ENCODE measurements at places on chromosomes 2 and 18. TPM values are rescaled to one million over a fixed set of nuclear protein-coding genes. Genes with fewer than 3 reads are reported as not detected.

The REG3G gene
- polyA plus RNA-seq: not detected

GRCh38 chr2:186919296-186919695 is 70.3 kb upstream of the ZSWIM2 start:
- H3K27ac ChIP-seq: no peak overlapping the region
- no peak overlapping the region for H3K4me3 ChIP-seq
- H3K36me3 ChIP-seq: no peaks in the 10 kb centered on the region
- H3K4me1 ChIP-seq: no peaks in the 10 kb centered on the region

DNA sequence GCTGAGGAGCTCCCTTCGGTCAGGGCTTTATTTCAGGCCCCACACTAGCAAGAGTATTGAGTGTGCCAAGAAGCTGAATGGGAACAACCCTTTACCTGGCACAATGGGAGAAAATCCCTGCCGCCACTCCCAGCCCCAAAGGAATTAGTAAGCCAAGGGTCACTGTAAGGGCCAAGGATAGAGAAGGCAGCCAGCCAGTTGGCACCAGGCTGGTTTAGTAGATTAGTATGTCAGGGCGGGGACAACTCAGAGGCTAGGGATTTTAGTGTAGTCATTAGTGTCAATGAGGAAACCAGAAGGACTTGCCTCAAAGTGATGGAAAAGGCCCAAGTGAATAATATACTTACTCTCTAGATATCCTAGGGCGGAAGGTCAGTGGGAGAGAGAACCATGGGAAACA is 34.9 kb upstream of the CYP26B1 start:
- DNase-seq: no peak
- no peak overlapping the region for H3K27ac ChIP-seq
- H3K27me3 ChIP-seq: no peaks in the 10 kb centered on the region
- H3K4me1 ChIP-seq: no peaks in the 10 kb centered on the region
- peaks cover 19% of the 10 kb centered on the region for H3K36me3 ChIP-seq

DNA sequence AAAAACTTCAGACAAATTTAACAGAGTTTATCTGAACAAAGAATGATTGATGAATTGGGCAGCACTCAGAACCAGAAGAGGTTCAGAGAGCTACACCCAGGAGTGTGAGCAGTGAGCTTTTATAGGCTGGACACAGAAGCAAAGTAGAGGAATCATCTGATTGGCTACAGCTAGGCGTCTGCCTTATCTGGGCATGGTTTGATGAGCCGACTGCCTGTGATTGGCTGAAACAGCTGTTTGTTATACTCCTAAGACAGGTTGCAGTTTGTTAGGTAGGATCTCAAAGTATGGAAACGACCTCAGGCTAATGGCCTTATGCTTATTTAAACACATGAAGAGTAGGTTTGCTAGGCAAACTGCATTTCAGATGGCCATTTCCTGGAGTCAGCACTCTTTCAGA is 188.9 kb downstream of the MYO1B start:
- peaks cover 4% of the 10 kb centered on the region for H3K4me1 ChIP-seq
- H3K36me3 ChIP-seq: no peaks in the 10 kb centered on the region
- no peak for DNase-seq
- H3K27ac ChIP-seq: no peak overlapping the region
- no peak overlapping the region for H3K4me3 ChIP-seq
- no peaks in the 10 kb centered on the region for H3K27me3 ChIP-seq

DNA sequence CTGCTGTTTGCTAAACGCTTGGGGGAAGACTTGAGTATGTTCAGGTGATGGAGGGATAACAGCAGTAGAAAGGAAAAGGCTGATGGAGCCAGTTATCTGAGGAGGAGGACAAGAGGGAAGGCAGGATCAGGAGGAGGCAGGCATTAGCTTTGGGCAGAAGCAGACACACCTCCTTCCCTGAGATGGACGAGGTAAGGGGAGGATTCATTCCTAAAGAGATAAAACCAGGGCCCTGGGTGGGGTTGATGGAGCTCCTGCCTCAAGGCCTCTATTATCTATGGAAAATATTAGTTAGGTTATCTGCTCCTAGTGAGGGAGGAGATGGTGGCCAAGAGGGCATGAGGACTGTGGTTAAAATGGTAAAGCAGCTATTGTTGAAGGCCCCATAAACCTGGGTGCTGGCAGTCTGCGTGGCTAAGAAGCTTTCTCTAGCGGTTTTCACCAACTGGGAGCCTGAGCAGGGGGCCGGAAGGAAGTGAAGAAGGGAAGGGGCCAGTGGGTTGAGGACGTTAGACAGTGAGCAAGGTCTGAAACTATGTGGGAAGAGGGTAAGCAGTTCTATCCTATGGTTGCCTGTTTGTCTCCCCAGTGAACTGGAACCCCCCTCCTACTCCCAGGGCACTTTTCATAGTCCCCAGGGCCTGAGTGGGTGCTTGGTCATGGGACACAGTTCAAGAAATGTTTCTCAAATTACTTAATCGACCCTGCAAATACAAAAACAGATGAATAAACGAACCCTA is 56.6 kb upstream of the HK2 start:
- H3K36me3 ChIP-seq: no peaks in the 10 kb centered on the region
- no peak for DNase-seq
- H3K4me3 ChIP-seq: no peak overlapping the region
- H3K27ac ChIP-seq: no peak overlapping the region
- H3K27me3 ChIP-seq: peaks cover 10% of the 10 kb centered on the region

The ATG16L1 gene
- polyA plus RNA-seq: 8.8 TPM

The GPR75 gene
- not detected for polyA plus RNA-seq

The KLHL30 gene
- polyA plus RNA-seq: not detected

DNA sequence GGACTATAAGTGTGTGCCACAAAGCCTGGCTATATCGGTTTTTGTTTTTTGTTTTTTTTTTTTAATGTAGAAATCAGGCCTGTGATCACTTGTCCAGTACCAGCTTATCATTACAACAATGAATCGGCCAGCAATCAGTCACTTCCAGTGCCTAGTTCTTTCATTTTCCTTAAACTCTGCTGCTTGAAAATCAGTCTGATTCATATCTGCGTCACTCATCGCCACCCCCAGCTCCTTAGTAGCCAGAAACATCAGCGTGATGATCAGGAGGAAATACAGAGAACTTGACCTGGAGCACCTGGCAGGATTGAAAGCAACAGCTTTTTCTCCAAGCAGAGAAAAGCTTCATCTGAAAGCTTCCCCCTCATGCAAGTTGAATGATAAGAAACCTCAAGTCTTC is 75.4 kb downstream of the SPTBN1 start:
- H3K4me3 ChIP-seq: no peak overlapping the region
- peaks cover 16% of the 10 kb centered on the region for H3K4me1 ChIP-seq
- H3K36me3 ChIP-seq: no peaks in the 10 kb centered on the region
- no peak for DNase-seq
- H3K27ac ChIP-seq: no peak overlapping the region
- H3K27me3 ChIP-seq: no peaks in the 10 kb centered on the region

GRCh38 chr2:105399207-105399861 is 483 bp upstream of the FHL2 start:
- H3K4me1 ChIP-seq: peaks cover 4% of the 10 kb centered on the region
- H3K27me3 ChIP-seq: peaks cover 55% of the 10 kb centered on the region
- peak overlapping the region; percentile 53 for H3K4me3 ChIP-seq
- H3K27ac ChIP-seq: no peak overlapping the region

DNA sequence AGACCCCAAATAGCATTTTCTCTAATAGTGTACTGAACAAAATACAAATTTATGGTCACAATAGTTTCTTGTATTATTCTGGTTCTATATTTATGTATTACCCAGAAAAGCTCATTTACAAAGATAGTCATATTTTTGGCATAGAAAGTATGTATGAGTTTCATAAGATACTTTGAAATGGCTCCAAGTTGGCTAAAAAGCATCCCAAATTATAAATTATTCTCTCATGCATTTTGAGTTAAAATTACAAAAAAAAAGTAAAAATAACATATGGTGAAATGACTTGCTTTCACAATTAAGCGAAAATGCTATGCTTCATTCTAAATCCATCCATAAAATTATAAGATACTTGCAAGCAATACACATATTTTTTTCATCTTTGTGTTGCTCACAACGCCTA is 530.7 kb downstream of the ZNF804A start:
- no peak overlapping the region for H3K4me3 ChIP-seq
- H3K36me3 ChIP-seq: no peaks in the 10 kb centered on the region
- no peak for DNase-seq
- H3K27me3 ChIP-seq: no peaks in the 10 kb centered on the region

GRCh38 chr2:127384529-127384928 is 3.2 kb downstream of the MAP3K2 start:
- no peaks in the 10 kb centered on the region for H3K36me3 ChIP-seq
- no peak overlapping the region for H3K27ac ChIP-seq
- H3K4me1 ChIP-seq: peaks cover 83% of the 10 kb centered on the region
- no peak overlapping the region for H3K4me3 ChIP-seq
- H3K27me3 ChIP-seq: no peaks in the 10 kb centered on the region

The TUBA3E gene
- not detected for polyA plus RNA-seq

DNA sequence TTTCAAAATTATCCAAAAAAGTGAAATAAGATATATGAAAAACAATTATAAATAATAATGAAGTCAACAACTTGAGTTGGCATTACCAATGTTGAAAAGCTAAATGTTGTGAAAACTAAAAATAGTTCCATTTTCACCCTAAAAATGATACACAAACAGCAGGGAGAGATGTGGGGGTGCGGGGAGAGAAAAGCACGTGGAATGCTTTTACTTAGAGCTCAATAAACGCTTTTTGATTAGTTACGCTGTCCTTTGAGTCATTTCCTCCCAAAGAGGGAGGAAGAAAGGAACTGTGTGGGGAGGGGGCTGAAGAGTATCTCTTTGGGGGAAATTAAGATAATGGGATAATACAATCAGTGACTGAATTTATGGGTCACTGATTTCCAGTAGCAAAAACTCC is 29.2 kb downstream of the ZNF521 start:
- DNase-seq: no peak
- no peaks in the 10 kb centered on the region for H3K4me1 ChIP-seq
- no peaks in the 10 kb centered on the region for H3K36me3 ChIP-seq
- no peak overlapping the region for H3K4me3 ChIP-seq

DNA sequence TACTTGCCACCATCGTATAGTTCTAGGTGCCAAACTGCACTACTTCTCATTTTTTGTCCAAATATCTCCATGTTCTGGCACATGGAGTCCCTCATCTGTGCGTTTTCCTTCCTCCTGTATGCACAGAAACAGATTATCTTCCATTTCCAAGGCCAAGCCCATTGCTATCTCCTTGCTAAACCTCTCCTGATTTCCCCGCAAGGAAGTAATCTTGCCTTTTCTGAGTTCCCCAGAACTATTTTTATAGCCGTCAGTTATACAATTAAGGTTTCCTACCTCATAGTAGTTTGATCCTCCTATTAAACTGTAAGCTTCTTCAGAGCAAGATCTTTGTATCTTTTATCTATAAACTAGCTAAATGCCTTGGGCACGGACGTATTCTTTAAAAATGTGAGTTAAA is 7.2 kb downstream of the DSG2 start:
- no peaks in the 10 kb centered on the region for H3K36me3 ChIP-seq
- no peak for DNase-seq
- no peak overlapping the region for H3K27ac ChIP-seq
- H3K4me3 ChIP-seq: no peak overlapping the region
- peaks cover 14% of the 10 kb centered on the region for H3K27me3 ChIP-seq
- no peaks in the 10 kb centered on the region for H3K4me1 ChIP-seq

GRCh38 chr2:44801289-44801840 is 140.1 kb upstream of the SIX3 start:
- H3K4me3 ChIP-seq: peak overlapping the region; percentile 89
- H3K4me1 ChIP-seq: peaks cover 23% of the 10 kb centered on the region
- H3K27ac ChIP-seq: no peak overlapping the region
- DNase-seq: no peak

- no peaks in the 10 kb centered on the region for H3K4me1 ChIP-seq
- H3K27ac ChIP-seq: peak overlapping the region; percentile 61
- H3K36me3 ChIP-seq: no peaks in the 10 kb centered on the region
- H3K4me3 ChIP-seq: no peak overlapping the region
- no peak for DNase-seq
Observed at GRCh38 chr2:73084971-73085370, 13.5 kb upstream of the SFXN5 start.

The ANKRD30B gene
- polyA plus RNA-seq: not detected

The PARD6G gene
- not detected for polyA plus RNA-seq

All from naive B cell (primary cell).